ENCODE measurements at places on chromosomes 12 and 14. TPM values are rescaled to one million over a fixed set of nuclear protein-coding genes. Genes with fewer than 3 reads are reported as not detected.

DNA sequence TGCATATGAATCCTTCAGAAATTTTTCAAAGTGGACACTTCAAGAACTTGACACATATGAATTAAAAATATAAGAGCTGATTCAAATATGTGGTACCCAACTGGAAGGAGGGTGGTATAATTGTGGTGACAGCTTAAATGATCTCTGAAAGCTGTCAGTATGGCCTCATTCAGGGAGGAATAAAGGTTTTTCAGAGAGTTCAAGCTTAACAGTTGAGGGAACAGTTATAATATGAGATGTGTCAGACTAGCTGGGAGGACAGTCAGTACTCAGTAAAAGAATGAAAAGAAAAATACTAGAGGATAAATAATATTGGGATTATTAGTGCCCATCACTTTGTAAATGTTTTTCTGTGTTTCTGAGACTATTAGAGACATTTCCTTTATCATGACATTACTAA, 277.5 kb downstream of the RASSF9 start:
- no peak for DNase-seq

GRCh38 chr14:73465823-73466532, 7.6 kb upstream of the NUMB start:
- no peak for DNase-seq

DNA sequence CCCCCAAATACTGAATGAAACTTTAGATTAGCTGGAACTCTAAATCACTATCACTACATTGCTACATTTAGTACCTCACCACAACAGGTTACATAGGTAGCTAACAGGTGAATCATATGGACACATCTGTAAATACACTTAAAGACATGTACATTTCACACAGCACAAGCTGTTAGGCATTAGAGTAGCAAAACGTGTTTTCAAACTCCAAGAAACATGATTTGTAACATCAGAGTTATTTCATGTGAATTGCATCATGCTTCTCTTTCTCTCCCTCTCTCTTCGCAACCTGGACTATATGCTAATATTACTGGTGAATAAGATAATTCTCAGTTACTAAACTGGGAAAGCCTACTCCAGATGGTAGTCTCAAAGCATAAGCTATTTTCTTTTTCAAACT, 4.3 kb downstream of the SEL1L start:
- DNase-seq = no peak

PLCZ1 gene
- not detected for total RNA-seq

OR4E2 gene
- total RNA-seq = not detected

OR11H6 gene
- not detected for total RNA-seq

Data from ovary (tissue), 10 donors.